ENCODE measurements at places on chromosomes 4 and X. TPM values are rescaled to one million over a fixed set of nuclear protein-coding genes. Genes with fewer than 3 reads are reported as not detected.

- DNase-seq = peak; percentile 54
These were observed 63.0 kb downstream of the ZNF732 start for GRCh38 chr4:242121-242848.

- DNase-seq = no peak
These were observed 31.5 kb downstream of the PRPS1 start for GRCh38 chrX:107659768-107660167.

GRCh38 chr4:81635739-81636138 lies 164.0 kb upstream of the RASGEF1B start:
- peak; percentile 35 for DNase-seq

GRCh38 chr4:93501244-93501643 lies 327.3 kb upstream of the ATOH1 start:
- no peak for DNase-seq

The DMRTC1B gene
- total RNA-seq = not detected

The SMIM10L2A gene
- 3.8 TPM for total RNA-seq

- no peak for DNase-seq
These were observed 192.2 kb downstream of the FGF13 start for GRCh38 chrX:138519296-138519695.

- no peak for DNase-seq
These were observed 20.4 kb downstream of the EREG start for GRCh38 chr4:74385386-74385785.

The UCP1 gene
- total RNA-seq = 1.1 TPM

The INTS6L gene
- 11.0 TPM for total RNA-seq

The RAB9B gene
- total RNA-seq = 14.6 TPM

The GIMD1 gene
- not detected for total RNA-seq

- no peak for DNase-seq
These were observed 88.2 kb downstream of the TASL start for GRCh38 chrX:30489323-30489722.

DNA sequence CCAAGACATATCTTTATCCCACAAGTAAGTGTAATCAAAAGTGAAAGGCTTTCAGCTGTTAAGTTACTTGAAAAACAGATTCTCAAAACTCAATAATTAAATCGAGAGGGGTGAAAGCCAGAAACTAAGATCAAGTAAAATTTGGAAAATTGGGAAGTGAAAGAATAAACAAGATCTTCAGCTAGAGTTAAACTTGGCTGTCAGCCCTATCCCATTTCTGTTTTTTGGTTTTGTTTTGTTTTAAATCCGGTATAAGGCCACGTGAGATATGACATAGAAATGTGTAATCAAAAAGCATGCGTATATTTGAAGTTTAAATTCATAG lies 856.8 kb downstream of the STIM2 start:
- no peak for DNase-seq

The CT47B1 gene
- not detected for total RNA-seq

GRCh38 chr4:36332782-36333131 lies 51.3 kb downstream of the DTHD1 start:
- no peak for DNase-seq

DNA sequence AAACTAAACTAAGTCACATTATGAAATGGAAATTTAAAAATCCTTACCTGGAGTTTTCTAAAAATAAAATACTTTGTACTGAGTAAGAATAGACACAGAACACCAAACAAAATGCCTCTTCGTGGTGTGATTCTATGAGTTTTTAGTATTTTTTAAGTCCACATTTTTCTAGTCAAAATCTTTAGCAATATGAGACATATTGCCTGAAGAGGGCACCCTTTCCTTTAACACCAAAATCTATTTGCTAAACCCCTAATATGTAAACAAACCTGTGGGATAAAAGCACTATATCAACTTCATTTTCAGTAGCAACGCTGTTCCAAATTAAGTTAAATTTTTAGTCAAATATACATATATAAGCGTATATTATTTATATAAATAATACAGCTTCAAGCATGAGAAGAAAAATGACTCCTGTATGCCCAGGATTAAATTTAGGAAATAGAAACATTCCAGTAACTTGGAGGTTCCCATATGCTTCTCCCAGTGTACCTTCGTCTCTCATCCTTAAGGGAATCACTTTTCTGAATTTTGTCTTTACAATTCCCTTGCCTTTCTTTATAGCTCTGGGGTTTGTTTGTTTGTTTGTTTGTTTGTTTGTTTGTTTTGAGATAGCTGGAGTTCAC lies 23.0 kb upstream of the PGM2 start:
- DNase-seq = no peak

The FUNDC1 gene
- 18.9 TPM for total RNA-seq

DNA sequence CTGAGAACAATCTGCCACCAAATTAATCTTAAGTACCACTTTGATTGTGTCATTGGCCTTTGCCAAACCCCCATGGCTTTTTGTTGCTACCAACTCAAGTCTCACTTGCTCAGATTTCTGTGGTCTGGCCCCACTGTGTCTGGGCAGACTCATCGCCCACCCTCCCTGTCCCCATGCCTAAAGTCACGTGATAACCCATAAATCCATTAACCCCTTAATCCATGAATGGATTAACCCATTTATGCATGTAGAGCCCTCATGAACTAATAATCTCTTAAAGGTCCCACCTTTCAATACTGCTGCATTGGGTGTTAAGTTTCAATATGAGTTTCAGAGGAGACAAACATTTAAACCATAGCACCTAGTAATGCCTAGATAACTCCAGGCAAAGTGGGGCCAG lies 78.5 kb upstream of the BLTP1 start:
- DNase-seq = no peak

DNA sequence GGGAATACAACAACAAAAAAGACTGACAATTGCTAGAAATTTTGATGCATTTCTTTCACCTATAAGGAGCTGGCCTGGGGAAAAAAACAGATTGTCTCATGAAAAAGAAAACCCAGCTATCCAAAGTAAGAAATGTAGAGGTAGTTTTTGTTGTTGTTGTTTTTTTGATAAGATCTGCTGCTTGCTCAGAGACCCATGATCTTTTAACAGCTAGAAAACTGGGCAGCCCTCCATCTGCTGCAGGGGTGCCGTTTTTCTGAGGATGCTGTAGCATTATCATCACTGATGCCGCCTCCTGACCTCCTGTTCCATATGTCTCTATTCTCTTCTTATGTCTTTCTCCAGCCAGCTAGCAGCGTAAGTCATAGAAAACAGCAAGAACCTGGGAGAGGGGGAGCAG lies 98.3 kb downstream of the BMPR1B start:
- DNase-seq = no peak

- peak; percentile 60 for DNase-seq
These were observed 17.9 kb upstream of the NSUN7 start for GRCh38 chr4:40731792-40732245.

The TREX2 gene
- 0.39 TPM for total RNA-seq
